Non-pigmented ciliary epithelial cell (primary cell): ENCODE measurements at places on chromosomes 12 and 14.
A peak's percentile ranks its signal among the peaks of the same experiment; 100 is the strongest.

DNA sequence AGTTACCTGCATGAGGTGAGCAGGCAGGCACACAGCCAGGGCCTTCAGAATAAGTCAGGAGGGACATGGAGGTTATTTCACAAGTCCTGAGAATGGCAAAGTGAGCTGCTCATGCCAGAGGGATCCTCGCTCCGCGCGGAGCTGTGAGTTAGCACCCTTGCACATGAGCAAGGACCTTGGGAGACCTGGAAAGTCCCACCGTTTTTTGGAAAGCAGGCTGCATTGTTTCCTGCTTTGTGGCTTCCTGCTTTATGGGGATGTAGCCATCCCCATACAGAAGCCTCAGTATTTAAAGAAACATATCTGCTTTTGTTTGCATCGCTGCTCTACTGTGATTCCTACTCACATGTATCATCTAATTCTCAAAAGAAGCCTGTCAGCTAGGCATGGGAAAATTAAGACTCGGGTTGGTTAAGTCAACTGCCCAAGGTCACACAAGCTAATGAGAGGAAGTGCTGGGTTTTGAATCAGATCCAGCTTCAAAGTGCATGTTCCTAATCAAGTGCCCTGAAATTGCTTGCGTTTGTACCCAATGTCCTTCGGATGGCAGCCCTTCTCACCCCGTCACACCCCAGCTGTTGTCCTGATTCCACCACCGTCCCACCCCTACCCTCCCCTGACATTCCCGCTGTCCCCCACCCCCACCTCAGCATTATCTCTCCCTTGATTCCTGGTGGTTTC lies 106.2 kb downstream of the CRACR2A start:
- no peak for DNase-seq

GRCh38 chr12:89514751-89515150 lies 9.8 kb downstream of the GALNT4 start:
- no peak for DNase-seq

DNA sequence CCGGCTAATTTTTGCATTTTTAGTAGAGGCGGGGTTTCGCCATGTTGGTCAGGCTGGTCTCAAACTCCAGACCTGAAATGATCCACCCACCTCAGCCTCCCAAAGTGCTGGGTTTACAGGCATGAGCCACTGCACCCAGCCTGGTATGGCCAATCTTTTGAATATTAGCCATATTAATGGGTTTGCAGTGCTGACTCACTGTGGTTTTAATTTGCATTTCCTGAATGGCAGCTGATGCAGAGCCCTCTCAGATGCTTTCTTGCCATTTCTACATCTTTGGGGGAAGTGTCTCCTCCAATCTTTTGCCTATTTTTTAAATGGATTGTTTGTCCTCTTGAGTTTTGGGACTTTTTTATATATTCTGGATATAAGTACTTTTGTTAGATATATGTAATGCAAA lies 55.5 kb upstream of the NPAS3 start:
- DNase-seq = no peak

- DNase-seq = no peak
Observed at GRCh38 chr12:95694136-95694535, 96.4 kb downstream of the NTN4 start.

DNA sequence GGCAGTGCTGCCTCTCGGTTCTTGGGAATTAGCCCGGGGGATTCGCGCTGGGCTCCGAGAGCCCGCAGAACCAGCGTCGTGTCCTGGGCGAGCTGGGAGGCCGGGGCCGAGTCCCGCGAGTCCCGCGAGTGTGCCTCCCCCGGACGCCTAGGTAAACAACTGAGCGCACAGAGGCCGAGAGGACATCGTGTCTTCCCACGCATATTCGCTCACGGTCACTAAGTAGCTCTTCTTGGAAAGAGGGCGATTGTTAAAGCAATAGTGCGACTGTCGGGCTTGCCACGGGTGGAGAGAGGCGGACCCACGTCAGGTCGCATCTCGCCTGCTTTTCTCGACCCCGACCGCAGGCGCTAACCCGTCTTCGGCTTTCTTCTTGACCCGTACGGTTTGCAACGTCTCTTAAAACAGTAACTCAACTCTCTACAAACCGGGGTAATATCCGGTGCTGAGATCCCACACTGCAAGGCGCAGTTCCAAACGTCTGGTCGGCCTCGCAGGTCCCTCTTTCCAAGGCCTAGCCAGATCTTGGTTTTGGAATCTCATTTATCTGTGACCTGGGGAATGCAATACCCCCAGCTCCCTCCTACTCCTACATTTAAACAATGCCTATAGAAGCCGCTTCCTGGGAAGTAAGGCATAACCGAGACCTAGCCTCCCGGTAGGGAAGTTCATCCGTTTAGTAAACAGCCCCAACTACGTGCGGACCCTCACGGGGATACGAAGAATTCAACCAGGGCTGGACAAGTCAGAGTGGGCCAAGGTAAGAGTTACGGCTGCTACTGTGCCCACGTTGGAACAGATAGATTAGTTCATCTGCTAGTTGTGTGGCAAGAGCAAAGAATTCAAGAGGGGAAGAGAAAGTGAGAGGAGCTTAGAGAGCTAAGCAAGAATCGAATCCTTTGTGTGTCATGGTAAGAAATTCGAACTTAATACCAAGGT lies 736 bp upstream of the PHLDA1 start:
- DNase-seq = no peak

DNA sequence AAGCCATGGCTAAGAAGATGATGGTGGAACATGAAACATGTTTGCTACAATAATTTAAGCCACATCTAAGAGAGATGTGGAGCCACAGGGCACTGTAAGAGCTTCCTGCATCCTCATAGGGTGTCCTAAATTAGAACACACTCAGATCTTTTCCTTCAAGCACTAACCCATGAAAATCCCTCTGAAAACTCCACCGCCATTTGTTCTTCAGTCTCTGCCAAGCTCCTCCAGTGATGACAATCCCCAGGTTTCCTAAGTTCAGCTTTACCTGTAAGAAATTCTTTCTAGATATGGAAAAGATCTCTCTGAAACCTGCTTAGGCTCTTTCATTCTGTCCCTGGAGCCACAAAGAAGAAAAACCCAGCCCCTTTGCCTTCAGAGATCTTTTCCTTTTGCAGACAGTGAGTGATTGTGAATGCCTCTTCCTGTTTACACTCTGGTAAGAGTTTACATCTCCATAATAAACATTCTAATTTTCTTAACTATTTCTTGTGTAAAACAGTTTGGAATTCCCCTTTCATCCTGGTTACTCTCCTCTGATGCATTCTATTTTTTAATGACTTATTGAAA lies 907.2 kb downstream of the VRK1 start:
- DNase-seq = no peak

DNA sequence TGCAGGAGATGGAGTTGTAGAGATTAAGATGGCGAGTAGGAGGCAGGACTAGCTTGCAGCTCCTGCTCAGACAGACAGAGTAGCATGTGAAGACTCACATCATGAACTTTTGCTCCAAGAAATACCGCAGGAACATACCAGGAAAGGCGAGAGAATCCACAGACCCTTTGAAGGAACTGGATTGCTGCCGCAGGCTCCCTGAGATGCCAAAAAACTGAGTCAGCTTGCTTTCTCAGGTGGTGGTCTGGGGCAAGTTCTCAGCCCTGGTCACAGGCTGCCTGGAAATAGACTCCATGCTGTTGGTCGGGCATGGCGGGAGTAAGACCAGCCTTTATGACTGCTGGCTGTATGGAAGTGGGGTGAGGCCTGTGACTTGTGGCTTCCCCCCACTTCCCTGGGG lies 163.6 kb upstream of the NAV3 start:
- DNase-seq = peak; percentile 94

DNA sequence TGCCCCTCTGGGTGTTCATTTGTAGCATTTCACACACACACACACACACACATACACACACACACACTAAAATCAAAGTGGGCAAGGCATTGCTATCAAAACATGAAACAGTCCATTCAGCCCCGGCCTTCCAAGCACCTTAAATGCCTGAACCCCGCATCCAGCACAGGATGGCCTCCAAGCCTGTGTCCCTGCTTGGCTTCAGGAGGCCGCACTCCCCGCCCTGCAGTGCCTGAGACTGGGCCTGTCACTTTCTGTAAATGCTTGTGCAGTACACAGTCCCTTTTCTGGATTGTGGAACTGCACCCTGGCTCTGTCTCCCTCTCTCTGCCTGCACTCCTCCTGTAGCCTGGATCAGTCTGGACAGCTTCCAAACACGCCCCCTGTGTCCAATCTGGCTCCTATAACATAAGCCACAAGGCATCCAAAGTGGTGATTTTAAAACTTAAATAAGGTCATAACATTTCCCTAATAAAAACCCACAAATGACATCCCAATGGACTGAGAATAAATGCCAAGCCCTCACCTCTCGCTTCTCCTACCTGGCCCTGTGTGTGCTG lies 972.2 kb upstream of the TMEM132C start:
- no peak for DNase-seq

GRCh38 chr12:107254258-107254856 lies 161.0 kb upstream of the CRY1 start:
- no peak for DNase-seq
